Right atrium auricular region (tissue), 2 donors: ENCODE measurements at places on chromosomes 7 and 10. TPM values are rescaled to one million over a fixed set of nuclear protein-coding genes. Genes with fewer than 3 reads are reported as not detected.

DNA sequence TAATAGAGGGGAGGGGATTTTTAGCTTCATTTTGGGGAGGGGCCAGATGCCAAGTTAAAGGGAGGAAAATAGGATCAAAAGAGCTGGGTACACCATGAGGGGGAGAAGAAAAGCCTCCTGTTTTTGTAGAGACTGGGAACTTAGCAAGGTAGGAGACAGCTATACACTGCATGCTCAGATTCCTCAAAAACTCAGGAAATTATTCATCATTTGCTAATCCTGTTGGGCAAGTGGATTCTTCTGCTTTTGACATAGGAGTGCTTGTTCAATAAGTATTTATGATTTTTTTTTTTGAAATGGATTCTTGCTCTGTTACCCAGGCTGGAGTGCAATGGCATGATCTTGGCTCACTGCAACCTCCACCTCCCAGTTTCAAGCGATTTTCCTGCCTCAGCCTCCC, 73.4 kb downstream of the LYZL2 start:
- no peak for DNase-seq

DNA sequence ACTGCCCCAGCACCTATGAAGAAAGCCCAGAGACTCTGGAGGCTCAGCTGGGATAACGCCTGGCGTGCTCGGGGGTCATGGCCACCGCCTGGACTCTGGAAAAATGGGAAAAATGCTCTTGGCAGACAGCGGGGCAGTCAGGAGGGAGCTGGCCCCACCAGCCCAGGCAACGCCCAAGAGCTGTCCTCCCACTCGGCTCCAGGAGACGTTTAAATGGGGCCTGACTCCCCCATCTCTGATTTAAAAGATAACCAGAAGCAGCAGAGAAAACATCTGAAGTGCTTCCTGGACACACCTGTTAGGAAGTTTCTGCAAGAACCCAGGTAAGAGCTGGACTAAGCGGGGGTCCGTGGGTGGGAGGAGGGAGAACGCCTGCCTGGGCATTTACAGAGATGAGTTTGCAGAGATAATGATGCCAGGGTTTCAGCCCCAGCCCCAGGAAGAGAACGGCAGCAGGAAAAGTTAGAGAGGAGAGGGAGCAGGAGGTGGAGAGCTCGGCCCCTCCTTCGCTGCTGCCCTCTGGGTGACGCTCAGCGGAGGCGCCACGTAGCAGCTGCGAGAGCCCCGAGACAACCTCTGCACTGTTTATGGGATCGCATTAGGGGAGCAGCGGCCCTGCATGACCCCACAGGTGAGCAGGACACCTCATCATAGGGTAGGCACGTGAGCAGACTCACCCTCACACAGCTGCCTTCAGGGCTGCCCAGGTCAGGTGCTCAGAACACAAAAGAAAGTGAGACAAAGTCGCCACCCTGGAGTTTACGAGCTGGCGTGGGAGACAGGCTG, 83.5 kb upstream of the INSIG1 start:
- no peak for DNase-seq

- DNase-seq = no peak
Measured at GRCh38 chr7:122212754-122213153, 68.7 kb upstream of the AASS start.

CDHR1 gene
- total RNA-seq = 1.6 TPM

TET1 gene
- 3.0 TPM for total RNA-seq

DNA sequence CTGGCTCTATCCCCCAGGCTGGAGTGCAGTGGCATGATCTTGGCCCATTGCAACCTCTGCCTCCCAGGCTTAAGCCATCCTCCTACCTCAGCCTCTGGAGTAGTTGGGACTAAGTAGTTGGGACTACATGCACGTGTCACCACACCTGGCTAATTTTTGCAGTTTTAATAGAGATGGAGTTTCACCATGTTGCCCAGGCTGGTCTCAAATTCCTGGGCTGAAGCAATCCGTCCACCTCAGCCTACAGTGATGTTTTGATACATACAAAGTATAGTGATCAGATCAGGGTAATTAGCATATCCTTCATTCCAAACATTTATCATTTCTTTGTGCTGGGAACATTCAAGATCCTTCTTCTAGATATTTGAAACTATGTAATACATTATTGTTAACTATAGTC, 22.5 kb upstream of the TNKS2 start:
- DNase-seq = no peak

- no peak for DNase-seq
Measured at GRCh38 chr10:48568546-48568945, 36.3 kb downstream of the ARHGAP22 start.

GRCh38 chr7:2212906-2213305, 19.8 kb downstream of the MAD1L1 start:
- DNase-seq = no peak

DNA sequence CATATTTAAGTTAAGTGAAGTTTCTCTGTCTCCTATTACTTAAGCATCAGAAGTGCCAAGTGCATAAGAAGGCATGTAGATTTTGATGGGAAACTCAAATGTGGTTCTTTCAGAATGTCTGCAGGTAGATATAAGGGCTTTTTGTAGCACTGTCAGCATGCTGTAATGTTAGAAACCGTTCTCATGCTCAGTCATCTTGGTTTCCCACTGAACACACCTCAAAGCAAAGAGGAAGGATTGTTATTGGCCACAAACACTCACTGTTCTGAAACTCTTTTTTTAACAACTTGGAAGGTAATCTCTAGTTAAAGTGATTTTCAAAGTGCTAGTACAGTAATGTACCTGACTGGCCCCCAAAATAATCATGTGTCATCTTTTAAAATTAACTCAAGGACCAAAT, 126.0 kb downstream of the AASS start:
- no peak for DNase-seq

GRCh38 chr10:21511946-21512572, 13.4 kb downstream of the SKIDA1 start:
- no peak for DNase-seq

DNA sequence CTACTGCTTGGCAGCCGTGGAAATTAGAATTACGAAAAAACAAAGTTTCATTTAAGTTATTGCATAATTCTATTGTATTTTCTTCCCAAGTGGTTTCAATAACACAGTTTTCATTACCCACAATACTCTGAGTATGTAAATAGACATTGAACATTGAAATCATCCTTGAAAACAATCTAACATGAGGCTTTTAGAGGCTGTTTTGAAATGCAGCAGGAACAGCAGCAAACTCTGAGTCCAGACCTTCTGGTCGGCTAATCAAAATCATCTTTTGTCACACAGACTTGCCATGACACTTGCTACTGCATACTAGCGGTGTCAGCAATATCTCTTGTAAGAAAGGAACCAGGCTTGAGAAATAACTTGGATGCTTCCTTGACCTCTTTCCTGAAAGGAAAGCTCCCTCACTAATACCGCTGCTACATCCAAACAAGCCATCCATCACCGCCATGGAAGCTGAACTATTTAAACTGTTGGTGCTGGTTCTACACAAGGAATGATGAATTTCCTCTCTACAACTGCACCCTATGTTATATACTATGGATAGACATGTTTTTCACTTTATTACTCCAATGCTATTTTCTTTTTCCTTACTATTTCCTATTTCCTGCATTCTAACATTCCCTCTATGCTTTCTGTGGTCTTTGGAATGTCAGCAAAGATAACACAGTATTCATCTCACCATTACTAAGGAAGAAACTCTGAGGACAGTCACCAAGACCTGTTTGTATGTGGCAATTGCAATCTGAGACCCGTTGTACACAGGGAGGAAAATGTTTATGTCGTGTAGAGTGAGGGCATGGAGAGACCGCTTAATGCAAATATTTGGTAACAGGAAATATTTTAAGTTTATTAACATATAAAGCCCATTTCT, 130.8 kb downstream of the ITGA8 start:
- DNase-seq = no peak

DNA sequence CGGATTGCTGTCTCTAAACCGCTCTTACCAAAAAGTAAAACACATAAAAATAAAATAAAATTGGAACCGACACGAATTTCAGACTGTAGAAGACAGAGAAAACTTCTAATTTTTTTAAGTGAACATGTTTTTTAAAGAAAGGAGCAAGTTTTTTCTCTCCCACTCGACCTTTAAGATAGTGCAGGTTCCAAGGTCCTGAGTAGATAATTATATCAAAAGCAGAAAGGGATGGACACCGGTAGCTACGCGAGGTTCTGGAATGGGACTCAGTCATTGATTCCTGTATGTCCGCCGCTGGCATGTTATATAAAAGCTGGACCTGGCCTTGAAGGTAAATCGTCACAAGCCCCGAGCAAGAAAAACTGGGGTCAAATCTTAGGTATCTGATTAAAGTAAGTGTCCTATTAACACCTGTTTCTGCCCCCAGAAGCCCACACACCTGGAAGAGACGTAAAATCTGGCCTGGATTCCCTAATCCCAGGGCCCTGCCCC, 462 bp upstream of the CISD1 start:
- no peak for DNase-seq

DNA sequence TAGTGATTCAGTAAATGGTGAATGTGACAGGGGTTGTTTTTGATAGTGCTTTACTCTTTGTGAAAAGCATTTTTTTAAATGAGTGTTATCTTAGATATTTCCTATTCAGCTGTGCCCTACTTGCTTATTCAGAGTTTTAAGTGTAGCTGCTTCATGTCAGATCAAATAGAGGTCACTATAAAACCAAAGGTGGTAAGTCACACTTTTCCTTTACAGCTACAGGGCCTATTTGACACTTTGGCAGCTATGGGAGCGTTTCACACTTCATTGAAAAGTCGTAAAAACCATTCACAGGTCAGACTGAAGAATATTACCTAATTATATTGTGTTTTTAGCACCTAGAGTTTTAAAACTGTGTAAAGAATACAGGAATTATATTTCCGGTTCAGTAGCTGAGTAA, 67.3 kb downstream of the ANKIB1 start:
- DNase-seq = no peak

OGDHL gene
- 6.4 TPM for total RNA-seq

DNA sequence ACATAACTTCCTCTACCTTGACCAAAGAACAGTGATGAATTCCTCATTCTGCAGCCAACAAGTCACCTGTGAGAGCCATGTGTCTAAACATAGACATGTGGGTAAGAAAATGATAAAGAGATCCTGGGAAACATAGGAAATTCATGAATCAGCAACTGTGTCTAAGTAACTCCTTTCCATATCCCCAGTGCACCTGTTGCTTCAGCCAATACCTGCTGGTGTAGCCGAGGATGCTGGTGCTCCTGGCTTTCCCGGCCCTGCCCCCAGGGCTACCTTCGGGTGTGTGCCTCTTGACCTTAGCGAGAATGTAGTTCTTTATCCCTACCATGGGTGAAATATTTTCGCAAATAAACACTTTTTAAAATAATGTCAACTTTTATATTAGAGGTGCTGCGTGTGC, 114.1 kb downstream of the OR13A1 start:
- no peak for DNase-seq

- no peak for DNase-seq
Measured at GRCh38 chr7:79464051-79464450, 10.6 kb upstream of the MAGI2 start.

NRCAM gene
- total RNA-seq = 0.93 TPM

NOC3L gene
- 6.0 TPM for total RNA-seq

DNA sequence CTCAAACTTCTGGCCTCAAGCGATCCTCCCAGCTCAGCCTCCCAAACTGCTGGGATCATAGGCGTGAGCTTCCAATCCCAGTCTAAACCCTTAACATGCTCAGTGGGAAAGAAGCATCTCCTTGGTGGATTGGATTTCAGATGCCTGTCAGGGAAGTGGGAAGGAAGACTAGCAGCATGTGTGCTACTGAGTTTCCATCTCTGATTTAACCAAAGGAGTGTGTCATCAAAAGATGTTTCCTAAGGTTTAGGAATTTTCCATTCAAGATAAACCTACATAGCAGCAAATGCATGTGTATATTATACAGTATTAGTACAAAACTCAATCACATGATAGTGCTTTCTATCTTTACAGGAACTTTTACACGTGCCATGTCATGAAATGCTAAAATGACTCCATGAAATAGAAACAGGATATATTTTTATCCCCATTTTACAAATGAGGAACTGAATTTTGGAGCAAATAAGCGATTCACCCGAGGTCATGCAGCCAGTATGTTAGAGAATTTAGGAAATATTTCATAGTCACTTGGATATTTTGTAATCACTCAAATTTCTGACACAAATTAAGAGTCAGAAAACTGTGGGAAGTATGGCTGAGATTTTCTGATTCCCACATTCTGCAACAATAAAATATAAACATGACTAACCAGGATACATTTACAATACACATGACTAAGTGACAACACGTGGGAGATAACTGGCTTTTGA, 11.4 kb upstream of the TMEM26 start:
- no peak for DNase-seq

DNA sequence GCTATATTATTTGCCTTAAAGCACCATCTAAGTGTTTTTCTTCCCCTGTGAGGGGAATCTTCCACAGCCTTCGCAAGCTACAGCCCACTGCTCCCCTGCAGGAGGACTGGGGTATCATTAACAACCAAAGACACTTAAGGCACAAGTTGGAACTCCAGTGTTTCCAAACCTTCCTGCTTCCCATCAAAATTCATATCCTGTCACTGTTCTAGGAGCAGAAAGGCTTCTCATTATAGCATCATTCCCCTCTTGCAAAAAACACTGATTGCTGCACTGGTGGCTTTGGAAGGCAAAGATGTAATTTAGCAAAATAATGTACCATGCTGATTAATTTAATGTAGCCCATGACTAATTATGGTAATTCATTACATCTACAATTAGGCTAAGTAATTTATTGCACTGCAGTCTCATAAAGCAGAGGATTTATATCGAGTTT, 207.2 kb downstream of the SKAP2 start:
- DNase-seq = no peak

GRCh38 chr7:107742678-107743566, 1.0 kb upstream of the CBLL1 start:
- DNase-seq = no peak

DNA sequence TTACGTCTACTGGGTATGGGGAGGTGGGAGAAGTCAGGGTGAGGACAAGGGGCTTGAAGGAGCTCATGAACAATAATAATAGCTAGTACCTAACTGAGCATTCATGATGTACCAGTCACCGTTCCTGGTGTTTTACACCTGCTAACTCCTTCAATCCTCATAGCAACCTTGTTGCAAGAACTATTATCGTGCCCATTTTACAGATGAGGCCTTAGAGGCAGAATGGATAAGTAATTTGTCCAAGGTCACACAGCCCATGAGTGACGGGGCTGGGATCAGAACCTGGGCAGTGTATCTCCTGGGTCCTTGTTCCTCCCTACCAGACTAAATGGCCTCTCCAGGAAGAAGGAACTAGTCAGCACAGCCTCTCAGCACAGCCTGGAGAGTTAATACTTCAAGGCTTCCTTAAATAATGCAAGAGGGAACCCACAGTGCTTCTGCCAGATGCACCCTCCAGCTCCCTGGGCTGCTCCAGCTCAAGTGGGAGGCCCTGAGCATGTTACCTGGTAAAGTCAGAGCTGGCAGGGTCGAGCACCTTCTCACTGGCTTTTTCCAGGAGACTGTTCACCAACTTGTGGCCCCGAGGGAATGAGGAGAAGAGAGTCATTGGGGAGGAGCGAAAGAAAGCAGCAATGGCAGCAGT, 28.8 kb downstream of the RRP12 start:
- DNase-seq = no peak

ADARB2 gene
- total RNA-seq = 0.71 TPM

- no peak for DNase-seq
Measured at GRCh38 chr10:75611172-75611992, 180.0 kb downstream of the LRMDA start.

- no peak for DNase-seq
Measured at GRCh38 chr10:24086296-24087086, 122.4 kb upstream of the KIAA1217 start.

GRCh38 chr7:152527610-152528032, 91.8 kb upstream of the KMT2C start:
- no peak for DNase-seq

- DNase-seq = no peak
Measured at GRCh38 chr7:151383638-151384351, 26.0 kb downstream of the WDR86 start.

AGAP4 gene
- 7.2 TPM for total RNA-seq
